ENCODE measurements at places on chromosomes 4 and X.

DNA sequence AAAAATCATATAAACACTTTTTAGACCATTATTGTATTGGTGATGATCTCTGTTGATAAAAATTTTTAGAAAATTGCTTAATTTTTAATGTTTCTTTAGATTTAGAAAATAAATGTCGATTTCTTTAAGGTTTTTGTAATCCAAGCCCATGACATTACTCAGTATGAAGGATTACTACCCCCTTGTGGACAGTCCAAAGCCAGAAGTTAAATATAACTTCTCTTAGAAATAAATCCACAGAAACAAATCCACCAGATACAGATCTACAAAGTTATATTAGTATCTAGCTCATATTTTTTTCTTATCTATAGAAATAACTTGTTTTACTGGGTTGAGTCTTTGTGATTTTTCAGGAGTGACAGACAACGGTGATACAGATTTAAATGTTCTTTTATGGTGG is 18.9 kb downstream of the TIFA start:
- DNase-seq = no peak

GRCh38 chrX:8815460-8816065 is 14.4 kb upstream of the FAM9A start:
- peak; percentile 1 for DNase-seq

GRCh38 chrX:77597511-77597910 is 150.3 kb downstream of the FGF16 start:
- DNase-seq = no peak

DNA sequence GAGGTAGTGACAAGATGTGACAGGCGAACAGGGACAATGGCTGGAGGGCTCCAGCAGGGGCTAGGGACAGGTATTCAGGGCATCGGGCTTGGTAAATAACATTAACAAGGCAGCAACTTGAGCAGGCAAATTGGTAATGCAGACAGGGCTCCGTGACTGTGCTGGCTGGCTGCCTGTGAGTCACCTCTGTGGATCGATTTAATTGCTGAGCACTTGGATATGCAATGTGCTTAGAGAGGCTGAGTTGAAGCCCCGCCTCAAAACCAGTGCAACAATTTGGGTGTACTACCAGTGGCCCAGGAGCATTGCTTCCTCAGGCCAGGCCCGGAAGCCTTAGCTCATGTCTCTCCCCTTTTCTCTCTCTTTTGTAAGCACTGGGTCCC is 19.5 kb downstream of the CNGA2 start:
- peak; percentile 33 for DNase-seq

DNA sequence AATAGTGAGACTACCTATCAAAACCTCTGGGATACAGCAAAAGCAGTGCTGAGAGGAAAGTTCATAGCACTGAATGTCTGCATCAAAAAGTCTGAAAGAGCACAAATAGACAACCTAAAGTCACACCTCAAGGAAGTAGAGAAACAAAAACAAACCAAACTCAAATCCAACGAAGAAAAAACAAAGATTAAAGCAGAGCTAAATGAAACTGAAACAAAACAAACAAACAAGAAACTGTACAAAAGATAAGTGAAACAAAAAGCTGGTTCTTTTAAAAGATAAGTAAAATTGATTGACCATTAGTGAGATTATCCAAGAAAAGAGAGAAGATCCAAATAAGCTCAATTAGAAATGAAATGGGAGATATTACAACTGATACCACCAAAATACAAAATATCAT is 378.3 kb upstream of the NDST4 start:
- no peak for DNase-seq

- DNase-seq = no peak
Measured at GRCh38 chr4:141159027-141159426, 25.8 kb upstream of the RNF150 start.

- DNase-seq = no peak
Measured at GRCh38 chr4:15670576-15670975, 11.1 kb upstream of the FAM200B start.

- DNase-seq = no peak
Measured at GRCh38 chr4:165085946-165086345, 26.7 kb downstream of the TMEM192 start.

DNA sequence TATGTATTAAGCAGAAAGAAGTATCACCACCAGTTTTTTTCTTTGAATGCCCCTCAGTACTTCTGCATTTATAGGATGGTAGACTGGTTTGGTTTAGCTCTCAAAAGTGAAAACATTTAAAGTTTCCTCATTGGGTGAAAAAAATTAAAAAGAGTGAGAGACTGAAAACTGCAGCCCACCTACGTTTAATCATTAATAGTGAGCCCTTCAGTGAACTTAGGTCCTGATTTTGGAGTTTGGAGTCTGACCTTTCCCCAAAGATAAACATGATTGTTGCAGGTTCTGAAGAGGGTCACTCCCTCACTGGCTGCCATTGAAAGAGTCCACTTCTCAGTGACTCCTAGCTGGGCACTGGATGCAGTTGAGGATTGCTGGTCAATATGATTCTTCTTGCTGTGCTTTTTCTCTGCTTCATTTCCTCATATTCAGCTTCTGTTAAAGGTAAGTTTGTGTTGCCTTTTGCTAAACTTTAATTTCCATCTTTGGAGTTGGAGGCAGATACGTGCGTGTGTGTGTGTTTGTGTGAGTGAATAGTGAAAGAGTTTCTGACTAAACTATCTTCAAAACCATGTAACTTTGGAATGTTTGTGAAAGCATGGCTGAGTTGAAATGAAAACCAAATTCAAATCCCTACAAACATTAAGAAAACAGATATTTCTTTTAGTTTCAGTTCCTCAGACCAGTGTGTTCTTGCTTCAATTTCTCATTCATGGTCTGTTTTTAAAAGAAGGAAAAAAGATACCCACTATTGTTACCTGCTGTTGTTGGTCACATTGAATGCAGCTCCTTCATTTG is at the start of gene MTTP:
Gene MTTP, plus strand, starts transcription at position 295 of the 795 bp plus-strand sequence. Its CDS starts 86 bp downstream, at position 381.
- no peak for DNase-seq

GRCh38 chrX:68049466-68049865 is 383.8 kb downstream of the OPHN1 start:
- DNase-seq = no peak

- DNase-seq = no peak
Measured at GRCh38 chrX:38848671-38849455, 47.6 kb downstream of the MID1IP1 start.

DNA sequence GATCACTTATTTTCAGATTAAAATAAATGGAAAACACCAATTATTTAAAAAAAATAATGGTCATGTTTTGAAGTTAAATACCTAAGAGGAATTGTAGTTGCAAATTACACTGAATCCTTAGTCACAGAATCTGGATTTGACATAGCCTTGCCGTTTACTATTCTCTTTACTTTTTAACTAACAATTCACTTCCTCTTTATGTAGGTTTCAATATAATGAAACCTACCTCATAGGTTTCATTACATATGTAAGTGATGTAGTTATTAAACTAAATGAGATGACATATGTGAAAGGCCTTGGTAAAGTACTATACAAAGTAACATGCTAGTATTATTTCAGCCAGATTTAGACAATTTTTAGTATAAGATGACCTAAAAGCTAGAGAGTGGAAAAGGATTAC is 6.5 kb downstream of the SPP1 start:
- DNase-seq = no peak

- DNase-seq = no peak
Measured at GRCh38 chrX:28016823-28017222, 35.6 kb upstream of the DCAF8L1 start.

- DNase-seq = no peak
Measured at GRCh38 chr4:89757154-89757719, 79.7 kb downstream of the SNCA start.

DNA sequence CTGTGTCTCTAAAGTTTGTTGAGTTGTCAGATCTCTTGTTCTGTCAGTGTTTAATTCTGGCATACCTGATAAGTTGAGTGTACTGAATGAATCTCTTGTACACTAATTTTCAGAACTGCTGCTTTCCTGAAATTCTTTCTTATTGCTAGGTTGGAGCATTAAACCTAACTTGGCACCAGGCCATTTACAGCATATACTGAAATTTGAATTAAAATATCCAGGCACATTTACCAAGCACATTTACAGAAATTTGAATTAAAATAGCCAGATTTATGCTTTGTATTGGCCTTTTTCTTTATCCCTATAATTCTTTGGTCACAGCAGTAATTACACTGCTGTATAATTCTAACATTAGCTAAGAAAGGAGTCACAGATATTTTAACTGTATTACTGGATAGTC is 8.9 kb downstream of the TMEM33 start:
- DNase-seq = no peak

GRCh38 chr4:183918696-183919095 is 13.6 kb downstream of the STOX2 start:
- DNase-seq = no peak

DNA sequence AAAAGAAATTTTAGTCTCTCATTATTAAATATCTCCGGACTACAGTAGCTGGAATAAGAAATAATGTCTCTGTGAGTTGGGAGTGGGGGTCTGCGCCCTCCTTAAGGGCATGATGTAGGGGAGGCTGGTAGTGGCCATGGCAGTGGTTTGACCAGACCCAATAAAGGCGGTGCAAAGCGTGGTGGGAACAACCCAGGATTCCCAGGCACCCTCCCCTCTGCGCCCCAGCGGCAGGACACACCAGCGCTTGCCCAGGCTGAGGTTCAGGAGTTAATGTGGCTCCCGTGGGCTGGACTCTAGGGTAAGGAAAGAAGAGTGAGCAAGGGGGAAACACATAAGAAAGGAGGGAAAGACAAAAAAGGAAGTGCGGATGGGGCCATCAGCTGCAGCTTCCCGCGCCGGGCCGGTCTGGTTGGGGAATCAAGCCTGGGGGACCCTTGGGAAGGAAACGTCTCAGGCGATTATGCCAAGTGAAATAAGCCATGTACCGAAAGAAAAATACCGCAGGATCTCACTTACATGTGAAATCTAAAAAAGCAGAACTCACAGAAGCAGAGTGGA is 157.5 kb upstream of the SMIM31 start:
- no peak for DNase-seq

DNA sequence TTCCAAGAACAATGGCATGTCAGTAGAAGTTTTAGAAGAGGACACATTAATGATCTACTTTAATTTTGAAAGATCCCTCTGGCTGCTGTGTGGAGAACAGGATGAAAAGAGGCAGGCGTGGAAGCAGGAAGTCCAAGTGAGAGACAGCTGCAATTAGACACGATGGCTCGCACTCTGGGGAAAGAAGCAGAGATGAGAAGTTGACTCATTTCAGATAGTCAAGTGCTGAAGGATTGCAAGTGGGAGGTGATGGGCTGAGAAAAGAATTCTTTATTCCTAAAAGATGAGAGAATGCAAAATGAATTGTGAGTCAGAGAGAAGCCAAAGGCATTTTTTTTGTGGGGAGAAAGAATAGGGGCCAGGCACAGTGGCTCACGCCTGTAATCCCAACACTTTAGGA is 16.5 kb downstream of the RXFP1 start:
- DNase-seq = no peak

- DNase-seq = no peak
Measured at GRCh38 chrX:131792356-131792749, 230.7 kb upstream of the STK26 start.

DNA sequence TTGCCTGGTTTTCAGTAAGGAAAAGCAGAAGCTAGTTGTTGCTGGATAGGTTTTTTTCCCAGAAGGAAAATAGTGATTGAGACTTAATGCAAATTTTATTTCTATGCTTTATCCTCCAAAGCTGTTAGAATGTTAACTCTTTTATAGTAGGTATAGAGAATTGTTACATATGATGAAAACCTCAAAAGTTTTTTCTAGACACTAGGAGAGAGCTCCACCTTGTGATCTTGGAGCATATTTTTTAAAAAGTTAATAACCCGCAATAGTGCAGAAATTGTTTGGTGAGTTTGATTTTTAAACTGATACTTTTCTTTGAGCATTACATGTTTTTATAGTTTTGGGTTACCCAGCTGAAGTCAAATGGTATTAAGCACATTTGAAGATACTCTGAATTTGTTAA is 56.5 kb downstream of the STAG2 start:
- no peak for DNase-seq
